ENCODE measurements at places on chromosomes 5 and 9.

GRCh38 chr5:172954751-172955159, 4.5 kb upstream of the RPL26L1 start:
- no peak for DNase-seq

- peak; percentile 71 for DNase-seq
Measured at GRCh38 chr9:607417-607816, 234.1 kb upstream of the DMRT1 start.

DNA sequence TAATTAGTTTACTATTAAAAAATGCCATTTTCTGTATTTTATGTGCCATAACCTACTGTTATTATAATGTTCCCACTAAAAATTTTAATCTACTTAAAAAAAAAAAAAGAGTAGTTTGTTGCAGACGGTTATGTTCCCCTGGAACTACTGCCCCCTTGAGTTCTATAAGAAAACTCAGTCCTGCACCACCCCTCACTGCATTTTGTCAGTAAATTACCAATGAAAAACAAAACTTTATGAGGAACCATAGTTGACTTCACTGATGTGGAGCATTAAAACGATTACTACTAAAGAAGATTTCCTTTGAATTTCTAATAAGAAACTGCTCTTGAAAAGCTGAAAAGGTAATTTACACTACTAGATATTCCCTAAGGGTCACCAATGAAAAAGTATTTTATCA, 288.7 kb downstream of the FBXL17 start:
- no peak for DNase-seq

- peak; percentile 35 for DNase-seq
Measured at GRCh38 chr9:131099102-131099606, 2.8 kb downstream of the AIF1L start.

- no peak for DNase-seq
Measured at GRCh38 chr5:114447084-114447773, 85.4 kb downstream of the KCNN2 start.

- DNase-seq: no peak
Measured at GRCh38 chr5:155728857-155729683, 597.9 kb upstream of the SGCD start.

DNA sequence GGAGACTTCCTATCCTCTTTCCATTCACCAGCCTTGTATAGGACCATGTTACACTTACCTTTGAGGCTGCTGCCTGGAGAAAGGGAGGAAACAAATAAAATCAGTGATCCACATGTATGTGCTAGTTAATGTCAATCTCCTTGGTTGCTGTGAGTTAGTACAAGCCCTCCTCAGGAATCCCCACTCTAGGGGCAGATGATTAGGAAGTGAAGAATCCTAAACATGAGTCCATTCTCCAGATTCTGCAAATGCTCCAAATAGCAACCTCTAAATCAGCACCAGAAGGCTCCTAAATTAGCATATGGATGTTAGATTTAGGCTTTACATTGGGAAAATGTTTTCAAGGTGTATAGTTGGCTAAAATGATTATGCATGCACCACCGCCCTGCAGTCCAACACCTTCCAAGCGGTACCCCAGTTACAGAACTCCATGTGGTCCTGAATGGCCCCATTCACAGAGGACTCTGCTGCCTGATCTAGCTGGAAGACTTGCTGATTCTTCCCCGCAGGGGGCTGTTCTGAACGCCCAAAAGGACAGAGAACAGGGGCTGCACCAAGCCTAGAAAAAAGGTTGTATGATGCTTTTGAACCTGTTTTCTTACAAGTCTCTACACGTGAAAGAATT, 123.2 kb downstream of the TLE1 start:
- no peak for DNase-seq

DNA sequence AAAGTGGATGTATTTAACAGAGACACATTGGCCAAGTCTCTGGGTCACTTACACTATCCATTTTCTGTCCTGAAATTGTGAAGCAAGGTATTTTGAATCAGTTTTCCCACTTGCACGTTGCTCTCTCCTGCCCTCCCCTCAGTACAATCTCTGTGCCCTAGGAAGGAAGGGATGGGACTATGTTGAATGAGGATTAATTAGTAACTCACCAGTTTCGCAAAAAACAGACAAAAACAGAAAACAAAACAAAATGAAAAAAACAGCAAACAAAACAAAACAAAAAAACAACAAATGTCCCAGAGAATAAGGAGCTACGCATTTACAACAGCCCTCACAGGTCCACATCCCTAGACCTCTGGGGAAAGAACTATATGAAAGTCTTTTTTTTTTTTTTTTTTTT, 1.1 kb upstream of the CD14 start:
- DNase-seq: no peak

DNA sequence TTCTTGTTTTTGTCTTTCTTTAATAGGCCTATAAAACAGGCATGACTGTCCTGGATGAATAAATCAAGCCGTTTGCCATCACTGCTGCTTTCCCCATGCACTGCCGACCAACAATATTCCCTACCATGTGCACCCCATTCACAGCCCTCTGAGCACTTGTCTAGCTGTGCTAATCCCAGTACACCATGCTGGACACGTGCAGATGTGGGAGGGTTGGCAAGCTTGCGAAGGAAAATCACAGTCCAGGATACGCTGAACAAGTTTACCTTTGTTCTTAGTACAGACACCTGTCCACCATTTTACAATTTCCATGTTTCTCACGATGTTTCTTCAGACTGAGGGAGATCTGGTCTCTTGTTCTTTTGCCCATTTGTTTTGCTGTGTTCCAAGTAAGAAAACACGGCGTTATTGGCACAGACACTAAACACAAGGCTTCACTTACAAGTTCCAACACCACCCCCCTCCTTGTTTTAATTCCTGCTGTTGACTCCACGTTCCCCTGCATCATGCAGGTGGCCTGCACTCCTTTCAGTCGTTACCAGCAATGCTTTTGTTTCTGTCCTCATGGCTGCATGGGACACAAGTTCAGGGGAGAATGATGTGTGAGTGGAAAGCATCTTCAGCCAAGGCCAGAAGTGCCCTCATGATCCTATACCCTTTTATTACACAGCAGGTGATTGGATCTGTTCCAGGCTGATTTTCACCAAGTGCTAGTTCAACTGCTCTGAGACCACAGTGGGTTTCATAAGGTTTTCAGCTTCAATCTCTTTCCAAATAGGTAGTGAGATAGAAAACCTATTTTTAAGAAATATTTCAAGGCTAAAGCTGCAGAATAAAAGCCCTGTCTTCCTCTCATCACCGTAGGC, 608.9 kb downstream of the IRX1 start:
- no peak for DNase-seq

GRCh38 chr5:6652025-6652424, 18.8 kb downstream of the SRD5A1 start:
- DNase-seq: no peak

DNA sequence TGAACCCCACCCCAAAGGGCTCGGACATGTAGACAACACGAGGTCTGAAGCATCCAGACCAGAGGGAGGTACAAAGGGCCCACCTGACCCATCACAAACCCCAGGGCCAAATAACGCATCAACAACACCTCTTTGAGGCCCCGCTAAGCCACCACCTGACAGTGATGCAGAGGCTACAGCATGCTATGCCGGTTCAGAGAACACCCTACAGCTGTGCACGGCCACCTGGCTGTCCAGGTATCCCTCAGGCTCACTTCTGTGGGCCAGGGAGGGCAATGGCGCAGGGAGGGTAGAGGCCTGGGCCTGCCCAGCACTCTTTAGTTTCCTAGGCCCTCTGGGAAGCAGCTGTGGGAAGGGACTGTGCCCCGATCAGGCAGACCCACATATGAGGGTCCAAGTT, 190.1 kb downstream of the CDK5RAP2 start:
- no peak for DNase-seq

- no peak for DNase-seq
Measured at GRCh38 chr5:625516-625915, 13.4 kb downstream of the CEP72 start.

DNA sequence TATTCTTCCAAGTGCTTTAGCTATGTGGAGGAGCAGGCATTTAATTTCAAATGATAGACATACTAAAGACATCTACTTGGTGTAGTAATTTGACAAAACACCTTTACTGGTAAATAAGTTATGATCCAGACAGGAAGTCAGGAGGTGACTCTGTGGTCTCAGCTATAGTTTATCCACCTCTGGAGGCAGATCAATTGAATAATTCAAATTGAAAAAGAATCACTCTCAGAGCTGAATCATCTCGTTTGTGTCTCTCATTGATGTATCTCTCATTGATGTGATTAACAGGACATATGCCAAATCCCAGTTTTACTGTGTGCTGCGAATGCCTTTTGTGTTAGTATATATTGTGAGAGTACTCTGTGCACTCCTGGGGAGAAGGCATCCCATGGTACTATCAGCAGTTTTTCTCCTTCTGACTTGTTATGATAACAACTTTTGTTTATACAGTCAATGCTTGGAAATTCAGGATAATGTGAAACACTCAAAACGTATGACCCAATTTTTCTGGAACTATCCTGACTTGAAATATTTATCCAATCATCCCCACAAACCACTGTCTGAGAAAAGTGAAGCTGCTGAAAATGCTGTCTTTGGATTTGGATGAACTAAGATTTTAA, 48.5 kb upstream of the DAB2 start:
- DNase-seq: no peak

DNA sequence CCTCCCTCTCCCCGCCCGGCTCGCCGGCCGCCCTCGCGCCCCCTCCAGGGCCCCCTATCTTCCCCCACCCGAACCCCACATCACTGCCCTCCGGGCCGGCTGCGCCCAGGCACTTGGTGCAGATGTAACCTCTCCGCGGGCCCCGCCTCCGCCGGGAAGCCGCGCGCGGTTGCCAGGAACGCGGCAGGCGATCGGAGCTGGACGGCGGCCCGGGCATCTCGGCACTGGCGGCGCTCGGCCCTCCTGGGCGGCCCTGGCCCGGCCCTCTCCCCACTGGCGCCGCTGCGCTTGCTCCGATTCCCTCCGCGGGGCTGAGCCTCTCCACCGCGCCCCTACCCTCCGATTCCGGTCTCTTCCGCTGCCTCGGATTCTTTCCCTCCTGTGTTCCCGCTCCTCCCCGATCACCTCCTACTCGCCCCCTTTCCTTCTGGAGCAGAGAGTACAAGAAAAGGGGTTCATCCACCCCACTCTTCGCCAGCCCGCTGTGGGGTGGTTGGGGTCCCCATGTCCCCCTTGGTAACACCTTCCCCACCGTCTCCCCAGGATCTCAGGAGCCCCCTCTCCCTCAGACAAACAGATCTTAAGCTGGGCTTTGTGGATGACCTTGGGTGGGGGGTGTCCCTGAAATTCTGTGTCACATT, 70.6 kb downstream of the C9orf50 start:
- DNase-seq: peak; percentile 84

- DNase-seq: peak; percentile 72
Measured at GRCh38 chr5:176541338-176542134, 4.3 kb upstream of the RNF44 start.

- DNase-seq: no peak
Measured at GRCh38 chr5:97525780-97526179, 342.7 kb upstream of the RIOK2 start.

- DNase-seq: no peak
Measured at GRCh38 chr5:5899716-5900115, 477.2 kb downstream of the ICE1 start.

- no peak for DNase-seq
Measured at GRCh38 chr9:102047549-102047948, 309.1 kb upstream of the GRIN3A start.

- no peak for DNase-seq
Measured at GRCh38 chr9:100600521-100601079, 22.7 kb downstream of the CAVIN4 start.

DNA sequence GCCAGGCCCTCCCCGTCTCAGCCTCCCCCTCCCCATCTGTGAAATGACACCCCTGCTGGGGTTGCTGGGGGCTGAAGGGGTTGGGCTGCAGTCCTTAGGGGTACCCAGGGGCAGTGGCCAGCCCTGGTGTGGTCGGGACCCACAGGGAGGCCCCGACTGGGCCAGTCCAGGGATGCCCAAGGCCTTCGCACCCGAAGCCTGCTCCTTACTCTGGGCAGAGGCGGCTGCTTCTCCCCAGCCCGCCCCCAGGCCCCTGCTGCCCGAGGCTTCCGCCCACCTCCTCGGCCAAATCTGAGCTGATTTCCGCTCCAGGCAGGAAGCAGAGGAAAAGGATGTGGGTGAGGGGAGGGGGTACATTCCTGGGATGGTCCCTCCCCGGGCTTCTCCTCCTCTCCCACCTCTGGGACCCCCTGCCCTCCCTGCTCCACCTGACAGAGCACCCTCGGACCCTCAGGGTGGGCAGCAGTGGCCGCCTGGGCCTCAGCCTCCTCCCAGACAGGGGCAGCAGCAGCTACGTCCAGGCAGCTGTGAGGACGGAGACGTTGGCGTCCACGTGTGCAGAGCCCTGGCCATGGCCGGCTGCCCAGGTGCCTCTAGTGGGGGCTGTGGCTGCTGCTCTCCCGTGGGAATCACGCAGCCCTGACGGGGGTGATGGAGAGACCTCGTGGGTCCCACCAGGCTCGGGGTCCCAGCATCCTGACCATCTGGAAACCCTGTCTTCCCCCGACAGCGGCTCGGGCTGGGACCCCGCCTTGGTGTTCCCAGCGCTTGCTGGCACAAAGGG, 4.2 kb upstream of the NRARP start:
- DNase-seq: no peak

GRCh38 chr5:156006026-156006647, 320.8 kb upstream of the SGCD start:
- no peak for DNase-seq

DNA sequence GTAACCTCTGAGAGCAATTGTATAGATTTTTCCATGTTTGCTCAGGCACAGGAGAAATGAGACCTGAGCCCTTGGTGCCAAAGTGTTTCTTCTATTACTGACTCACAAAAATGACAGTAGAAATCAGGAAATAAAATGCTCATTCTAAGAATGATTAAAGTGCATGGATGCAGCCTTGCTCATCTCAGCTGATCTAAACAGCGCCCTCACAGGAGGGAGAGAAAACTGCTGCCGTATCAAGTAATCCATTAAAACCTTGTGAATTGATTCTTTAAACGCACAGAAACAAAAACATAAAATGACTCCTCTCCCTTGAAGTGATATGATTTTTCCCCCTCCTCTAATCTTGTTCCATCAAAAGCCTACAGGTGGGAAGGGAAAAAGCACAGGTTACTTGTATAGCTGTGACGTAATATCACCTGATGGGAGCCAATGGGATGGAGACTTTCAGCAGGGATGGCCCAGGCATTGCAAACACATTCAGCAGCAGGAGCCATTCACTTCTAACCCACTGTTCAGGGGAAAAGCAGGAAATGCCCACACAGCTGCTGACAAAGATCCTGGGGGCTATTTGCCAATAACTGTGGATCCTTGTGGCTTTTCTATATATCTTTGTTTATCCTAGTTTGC, 76.7 kb downstream of the PLCXD3 start:
- no peak for DNase-seq

DNA sequence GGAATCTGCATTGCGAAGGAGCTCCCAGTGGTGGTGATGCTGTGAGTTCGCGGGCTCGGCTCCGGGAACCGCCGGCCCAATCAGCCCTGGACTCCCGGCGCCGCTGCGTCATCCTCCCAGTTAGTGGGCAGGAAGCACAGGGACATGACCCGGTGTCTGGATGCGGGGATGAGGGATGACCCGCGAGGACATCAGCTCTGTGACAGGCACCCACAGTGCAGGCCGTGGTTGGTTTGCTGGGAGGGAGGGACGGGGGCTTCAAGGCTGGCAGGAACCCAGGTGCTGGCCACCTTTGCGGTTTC, 996 bp downstream of the NXNL2 start:
- DNase-seq: peak; percentile 7

GRCh38 chr9:24738421-24738961, 192.8 kb upstream of the IZUMO3 start:
- no peak for DNase-seq

- DNase-seq: peak; percentile 5
Measured at GRCh38 chr9:10274175-10274574, 338.6 kb downstream of the PTPRD start.

- no peak for DNase-seq
Measured at GRCh38 chr5:176492431-176492830, 44.2 kb downstream of the FAF2 start.
